ENCODE measurements at places on chromosomes 5 and 9. TPM values are rescaled to one million over a fixed set of nuclear protein-coding genes. Genes with fewer than 3 reads are reported as not detected.
A peak's percentile ranks its signal among the peaks of the same experiment; 100 is the strongest.

The TUBB4B gene
- polyA plus RNA-seq, result 1,242 TPM

The HAVCR1 gene
- polyA plus RNA-seq, result not detected

GRCh38 chr5:146342519-146342881 lies 3.9 kb downstream of the POU4F3 start:
- no peak for DNase-seq

- DNase-seq, result no peak
Observed at GRCh38 chr9:117000834-117001233, 313.7 kb downstream of the TRIM32 start.

- DNase-seq, result peak; percentile 76
Observed at GRCh38 chr5:67983251-67984110, 232.1 kb upstream of the PIK3R1 start.

GRCh38 chr5:181190711-181191525 lies 14.1 kb downstream of the TRIM7 start:
- peak; percentile 42 for DNase-seq

- DNase-seq, result no peak
Observed at GRCh38 chr5:117249086-117249815, 674.6 kb upstream of the SEMA6A start.

DNA sequence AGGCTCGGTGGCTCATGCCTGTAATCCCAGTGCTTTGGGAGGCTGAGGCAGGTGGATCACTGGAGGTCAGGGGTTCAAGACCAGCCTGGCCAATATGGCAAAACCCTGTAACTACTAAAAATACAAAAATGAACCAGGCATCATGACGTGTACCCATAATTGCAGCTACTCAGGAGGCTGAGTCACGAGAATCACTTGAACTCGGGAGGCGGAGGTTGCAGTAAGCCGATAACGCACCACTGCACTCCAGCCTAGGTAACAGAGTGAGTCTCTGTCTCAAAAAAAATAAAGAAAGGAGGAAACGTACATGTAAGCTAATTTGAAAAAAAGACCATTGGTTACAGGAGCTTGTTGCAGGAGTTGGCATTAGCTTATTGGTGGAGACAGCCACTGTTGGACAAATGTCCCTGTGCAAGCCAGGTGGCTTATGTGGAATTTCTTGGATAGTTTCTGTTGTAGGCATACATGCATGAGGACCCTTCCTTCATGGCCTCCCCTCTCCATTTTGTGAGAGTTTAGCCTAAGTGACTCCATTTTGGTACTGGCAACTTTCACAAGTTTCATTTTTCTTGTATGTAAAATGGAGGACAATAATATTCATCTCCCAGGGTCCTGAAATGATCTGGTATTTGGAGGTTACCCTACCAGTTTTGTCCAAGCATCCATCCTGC lies 16.8 kb upstream of the RAB14 start:
- no peak for DNase-seq

- no peak for DNase-seq
Observed at GRCh38 chr5:149745212-149745942, 15.3 kb downstream of the PPARGC1B start.

Data from foreskin keratinocyte (primary cell).